ENCODE measurements at places on chromosomes 16 and 17. TPM values are rescaled to one million over a fixed set of nuclear protein-coding genes. Genes with fewer than 3 reads are reported as not detected.

The GPR179 gene
- not detected for total RNA-seq

The KRTAP3-1 gene
- not detected for total RNA-seq

The HS3ST3A1 gene
- 8.6 TPM for total RNA-seq

The SCN4A gene
- 0.98 TPM for total RNA-seq

The CHMP6 gene
- 31.7 TPM for total RNA-seq

The PKMYT1 gene
- total RNA-seq, result 6.9 TPM

The SLFN12L gene
- total RNA-seq, result 12.3 TPM

The LRRC46 gene
- not detected for total RNA-seq

DNA sequence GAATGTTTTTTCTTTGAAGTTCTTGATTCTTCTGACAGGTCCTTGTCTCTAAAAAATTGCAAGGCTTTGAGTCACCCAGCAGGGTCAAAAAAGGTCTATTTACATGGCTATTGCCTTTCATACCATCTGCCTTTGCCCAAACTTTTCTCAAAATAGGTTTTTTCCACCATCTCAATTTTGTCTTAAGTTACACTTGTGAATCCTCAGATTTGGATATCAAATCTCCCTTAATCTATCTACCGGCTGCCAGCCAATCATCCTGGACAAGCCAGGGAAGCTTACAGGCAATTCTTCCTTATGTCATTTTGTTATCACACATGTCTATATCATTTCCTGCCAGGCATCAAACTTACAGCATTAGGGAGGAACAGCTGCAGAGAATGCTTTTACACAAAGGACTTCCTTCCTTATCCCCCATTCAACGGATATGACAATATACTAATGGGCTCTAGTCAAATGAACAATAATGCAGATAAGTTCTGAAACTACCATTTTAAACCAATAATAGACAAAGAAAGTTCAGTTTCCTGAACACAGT is 104.1 kb upstream of the CORO6 start:
- H3K27ac ChIP-seq, result no peak overlapping the region
- no peak overlapping the region for H3K4me3 ChIP-seq
- no peaks in the 10 kb centered on the region for H3K36me3 ChIP-seq

DNA sequence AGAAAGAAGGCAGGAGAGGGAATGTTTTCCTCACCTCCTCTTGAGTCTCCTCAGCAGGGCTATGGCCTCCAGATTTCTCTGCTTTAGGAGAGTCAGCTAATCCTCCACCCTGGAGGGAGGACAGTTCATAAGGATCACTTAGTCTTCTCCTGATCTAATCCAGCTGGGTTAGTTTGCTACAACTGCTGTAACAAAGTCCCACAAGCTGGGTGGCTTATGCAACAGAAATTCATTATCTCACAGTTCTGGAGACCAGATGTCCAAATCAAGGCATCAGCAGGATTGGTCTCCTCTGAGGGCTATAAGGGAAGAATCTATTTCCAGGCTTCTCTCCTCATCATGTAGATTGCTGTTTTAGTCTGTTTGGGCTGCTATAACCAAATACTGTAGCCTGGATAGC is 40.6 kb upstream of the XYLT1 start:
- H3K4me1 ChIP-seq, result peaks cover 4% of the 10 kb centered on the region
- no peaks in the 10 kb centered on the region for H3K27me3 ChIP-seq
- no peak overlapping the region for H3K4me3 ChIP-seq
- no peak for DNase-seq
- peak overlapping the region; percentile 60 for H3K27ac ChIP-seq

DNA sequence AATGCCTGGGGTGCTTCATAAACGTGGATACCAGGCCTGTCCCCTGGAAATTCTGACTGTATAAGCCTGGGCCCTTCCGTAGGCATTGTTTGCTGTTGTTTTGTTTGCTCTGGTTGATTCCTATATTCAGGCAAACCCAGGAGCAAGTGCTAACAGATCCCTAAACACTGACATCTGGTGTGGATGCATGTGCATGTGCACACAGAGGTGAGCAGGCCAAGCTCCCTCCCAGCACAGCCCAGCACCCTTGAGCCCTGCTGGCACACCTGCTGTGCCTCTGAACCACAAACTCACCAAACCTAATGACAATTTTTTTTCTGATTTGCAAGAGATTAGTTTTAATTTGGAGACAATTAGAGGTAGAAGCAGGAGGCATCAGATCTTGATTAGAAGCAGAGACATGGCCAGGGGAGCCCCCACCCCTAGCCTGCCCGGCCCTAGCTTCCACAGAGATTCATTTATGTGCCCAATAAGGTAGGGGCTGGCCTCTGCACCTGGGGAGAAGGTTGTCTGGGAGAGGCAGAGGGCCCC is 40.4 kb downstream of the TMEM132E start:
- peaks cover 11% of the 10 kb centered on the region for H3K4me1 ChIP-seq
- no peak overlapping the region for H3K27ac ChIP-seq
- H3K36me3 ChIP-seq, result no peaks in the 10 kb centered on the region
- H3K4me3 ChIP-seq, result no peak overlapping the region

GRCh38 chr17:7590743-7591142 is 849 bp upstream of the SOX15 start:
- no peak overlapping the region for H3K4me3 ChIP-seq
- peak overlapping the region; percentile 97 for H3K27ac ChIP-seq
- peaks cover 50% of the 10 kb centered on the region for H3K36me3 ChIP-seq
- peaks cover 29% of the 10 kb centered on the region for H3K4me1 ChIP-seq
- DNase-seq, result no peak

DNA sequence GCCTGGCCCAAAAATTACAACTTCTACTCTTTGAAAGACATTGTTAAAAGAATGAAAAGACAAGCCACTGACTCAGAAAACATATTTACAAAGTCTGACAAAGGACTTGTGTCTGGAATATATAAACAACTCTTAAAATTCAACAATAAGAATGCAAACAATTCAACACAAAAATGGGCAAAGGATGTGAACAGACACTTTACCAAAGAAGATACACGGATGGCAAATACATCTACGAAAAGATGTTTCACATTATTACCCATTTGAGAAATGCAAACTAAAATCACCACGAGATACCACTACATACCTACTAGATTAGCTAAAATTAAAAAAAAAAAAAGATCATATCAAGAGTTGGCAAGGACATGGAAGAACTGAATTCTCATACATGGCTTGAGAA is 80.8 kb upstream of the METRNL start:
- no peak overlapping the region for H3K27ac ChIP-seq
- H3K27me3 ChIP-seq, result no peaks in the 10 kb centered on the region
- no peak for DNase-seq
- no peaks in the 10 kb centered on the region for H3K36me3 ChIP-seq
- no peak overlapping the region for H3K4me3 ChIP-seq

DNA sequence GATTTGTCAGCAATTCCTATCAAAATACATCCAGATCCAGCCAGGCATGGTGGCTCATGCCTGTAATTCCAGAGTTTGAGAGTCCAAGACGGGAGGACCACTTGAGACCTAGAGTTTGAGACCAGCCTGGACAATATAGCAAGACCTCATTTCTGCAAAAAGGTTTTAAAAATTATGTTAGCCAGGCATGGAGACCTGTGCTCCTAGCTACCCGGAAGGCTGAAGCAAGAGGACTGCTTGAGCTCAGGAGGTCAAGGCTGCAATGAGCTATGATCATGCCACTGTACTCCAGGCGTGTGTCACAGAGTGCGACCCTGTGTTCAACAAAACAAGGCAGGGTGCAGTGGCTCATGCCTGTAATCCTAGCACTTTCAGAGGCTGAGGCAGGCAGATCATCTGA is 215.2 kb downstream of the CPPED1 start:
- H3K4me3 ChIP-seq, result no peak overlapping the region
- DNase-seq, result no peak
- H3K36me3 ChIP-seq, result no peaks in the 10 kb centered on the region
- H3K27me3 ChIP-seq, result no peaks in the 10 kb centered on the region
- no peak overlapping the region for H3K27ac ChIP-seq
- H3K4me1 ChIP-seq, result no peaks in the 10 kb centered on the region

GRCh38 chr17:81635431-81635830 is 1.5 kb downstream of the NPLOC4 start:
- no peak for DNase-seq
- H3K27me3 ChIP-seq, result no peaks in the 10 kb centered on the region
- no peaks in the 10 kb centered on the region for H3K36me3 ChIP-seq

- H3K27me3 ChIP-seq, result no peaks in the 10 kb centered on the region
- no peak for DNase-seq
- H3K4me3 ChIP-seq, result no peak overlapping the region
- H3K27ac ChIP-seq, result no peak overlapping the region
- H3K36me3 ChIP-seq, result no peaks in the 10 kb centered on the region
- H3K4me1 ChIP-seq, result no peaks in the 10 kb centered on the region
These were observed 147.0 kb downstream of the HS3ST4 start for GRCh38 chr16:25838724-25839186.

DNA sequence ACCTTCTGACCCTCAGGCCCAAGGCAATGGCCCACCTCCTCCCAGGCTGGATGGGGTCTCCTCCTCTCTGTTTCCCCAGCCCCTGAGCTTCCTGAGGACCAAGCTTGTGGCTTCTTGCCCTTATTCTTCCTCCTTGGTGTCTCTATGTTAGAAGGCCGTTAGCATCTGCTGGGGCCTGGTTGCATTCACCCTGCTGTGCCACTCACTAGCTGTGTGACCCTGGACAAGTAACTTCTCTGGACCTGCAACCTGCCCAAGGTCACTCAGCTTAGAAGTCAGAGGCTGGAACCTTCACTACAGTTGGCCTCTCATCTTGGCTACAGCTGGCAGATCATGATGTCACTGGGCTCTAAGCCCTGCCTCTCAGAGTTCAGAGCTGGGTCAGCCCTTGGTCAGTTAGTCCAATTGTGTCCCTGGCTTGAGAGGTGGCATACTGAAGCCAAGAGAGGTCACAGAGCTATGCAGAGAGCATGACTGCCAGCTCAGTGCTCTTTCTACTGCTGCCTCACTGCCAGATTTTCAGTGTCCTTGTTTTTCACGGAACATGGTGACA is 3.0 kb downstream of the MT2A start:
- peaks cover 41% of the 10 kb centered on the region for H3K4me1 ChIP-seq
- no peaks in the 10 kb centered on the region for H3K36me3 ChIP-seq
- no peak for DNase-seq

DNA sequence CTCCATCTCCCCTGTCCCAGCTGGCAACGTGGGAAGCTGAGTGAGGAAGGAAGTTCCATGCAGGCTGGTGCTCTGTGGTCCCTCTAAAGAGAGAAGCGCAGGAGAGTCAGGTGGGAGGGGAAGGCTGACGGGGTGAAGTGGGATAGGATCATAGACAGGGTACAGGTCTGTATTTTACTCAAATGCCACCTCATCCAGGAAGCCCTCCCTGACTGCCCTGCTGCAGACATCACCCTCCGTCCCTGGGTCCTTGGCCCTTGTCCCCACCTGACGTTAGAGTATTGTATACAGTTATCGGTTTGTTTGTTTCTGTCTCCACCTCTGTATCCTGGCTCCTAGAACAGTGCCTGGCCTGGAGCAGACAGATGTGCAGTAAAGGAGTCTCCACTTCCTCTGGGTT is 11.7 kb downstream of the CANT1 start:
- H3K4me3 ChIP-seq, result no peak overlapping the region
- no peaks in the 10 kb centered on the region for H3K36me3 ChIP-seq
- no peak overlapping the region for H3K27ac ChIP-seq
- H3K27me3 ChIP-seq, result no peaks in the 10 kb centered on the region

GRCh38 chr16:72455743-72456659 is 284.0 kb upstream of the PMFBP1 start:
- H3K27ac ChIP-seq, result no peak overlapping the region
- H3K36me3 ChIP-seq, result no peaks in the 10 kb centered on the region
- no peak for DNase-seq
- H3K27me3 ChIP-seq, result no peaks in the 10 kb centered on the region
- H3K4me1 ChIP-seq, result no peaks in the 10 kb centered on the region
- no peak overlapping the region for H3K4me3 ChIP-seq

- no peaks in the 10 kb centered on the region for H3K36me3 ChIP-seq
- H3K27ac ChIP-seq, result peak overlapping the region; percentile 18
- no peak overlapping the region for H3K4me3 ChIP-seq
- DNase-seq, result no peak
- no peaks in the 10 kb centered on the region for H3K27me3 ChIP-seq
These were observed 6.7 kb upstream of the GAST start for GRCh38 chr17:41705271-41705991.

DNA sequence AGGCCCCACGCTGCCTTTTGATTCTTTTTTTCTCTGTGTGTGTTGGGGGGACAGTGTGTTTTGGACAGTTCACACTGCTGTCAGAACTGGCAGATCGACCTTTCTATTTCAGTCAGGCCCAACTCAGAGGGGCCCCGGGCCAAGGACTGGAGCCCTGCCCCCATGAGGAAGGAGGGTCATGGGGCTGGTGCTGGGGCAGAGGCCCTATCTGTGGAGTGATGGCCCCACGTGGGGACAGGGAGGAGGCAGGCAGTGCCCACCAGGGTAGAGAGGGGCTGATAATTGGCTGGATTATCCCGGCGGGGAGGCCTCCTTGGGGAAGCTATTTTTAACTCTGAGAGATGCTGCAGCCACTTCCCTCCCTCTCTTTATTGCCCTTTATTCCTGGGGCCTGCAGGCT is 5.7 kb upstream of the KCNJ12 start:
- no peak overlapping the region for H3K27ac ChIP-seq
- no peak for DNase-seq
- no peaks in the 10 kb centered on the region for H3K36me3 ChIP-seq
- no peak overlapping the region for H3K4me3 ChIP-seq
- H3K4me1 ChIP-seq, result no peaks in the 10 kb centered on the region

DNA sequence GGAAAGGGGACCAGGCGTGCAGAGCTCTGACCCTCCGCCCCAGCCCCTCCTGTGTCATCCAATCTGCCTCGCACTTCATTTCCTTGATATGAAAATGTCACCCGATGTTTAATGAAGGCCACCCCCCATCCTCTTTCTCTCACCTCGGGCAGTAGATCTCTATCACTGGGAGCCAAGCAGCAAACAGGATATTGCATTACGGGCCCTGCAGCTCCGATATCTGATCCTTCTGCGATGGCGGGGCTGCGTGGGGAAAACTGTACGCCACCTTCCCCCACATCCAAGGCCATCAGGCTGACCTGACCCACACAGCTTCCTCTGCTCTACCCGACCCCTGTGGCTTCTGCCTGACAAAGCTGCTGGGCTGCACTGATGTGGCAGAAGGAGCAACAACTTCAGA is 74.9 kb downstream of the DYNLRB2 start:
- no peaks in the 10 kb centered on the region for H3K4me1 ChIP-seq
- H3K4me3 ChIP-seq, result no peak overlapping the region
- no peak for DNase-seq
- no peaks in the 10 kb centered on the region for H3K36me3 ChIP-seq
- no peak overlapping the region for H3K27ac ChIP-seq
- H3K27me3 ChIP-seq, result no peaks in the 10 kb centered on the region

DNA sequence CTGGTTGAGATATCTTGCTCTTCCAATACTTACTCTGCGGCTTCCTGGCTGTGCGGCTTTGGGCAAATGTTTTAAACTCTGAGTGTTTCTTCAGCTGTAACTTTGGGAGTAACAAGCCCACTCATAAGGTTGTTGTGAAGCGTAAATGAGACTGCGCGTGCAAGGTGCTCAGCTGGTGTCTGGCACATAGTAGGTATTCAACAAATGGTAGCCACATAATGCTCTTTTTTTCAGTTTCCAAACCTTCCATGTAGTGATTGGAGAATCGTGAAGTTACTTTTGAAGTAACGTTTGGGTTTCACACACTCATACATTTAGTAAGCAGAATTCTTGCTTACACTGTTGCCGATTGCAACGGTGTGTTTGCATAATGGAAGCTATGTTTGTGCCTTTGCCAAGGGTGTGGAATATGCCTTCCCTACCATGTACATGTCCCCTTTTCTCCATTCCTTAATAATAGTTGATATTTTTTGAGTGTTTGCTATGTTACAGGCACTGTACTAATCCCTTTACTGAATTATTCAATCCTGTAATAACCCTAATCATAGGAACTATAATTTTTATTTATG is 829 bp downstream of the DHRS7B start:
- no peaks in the 10 kb centered on the region for H3K27me3 ChIP-seq
- H3K4me1 ChIP-seq, result peaks cover 17% of the 10 kb centered on the region
- H3K27ac ChIP-seq, result peak overlapping the region; percentile 93
